GM06990 (cell line): ENCODE measurements at places on chromosomes 7 and 10.

DNA sequence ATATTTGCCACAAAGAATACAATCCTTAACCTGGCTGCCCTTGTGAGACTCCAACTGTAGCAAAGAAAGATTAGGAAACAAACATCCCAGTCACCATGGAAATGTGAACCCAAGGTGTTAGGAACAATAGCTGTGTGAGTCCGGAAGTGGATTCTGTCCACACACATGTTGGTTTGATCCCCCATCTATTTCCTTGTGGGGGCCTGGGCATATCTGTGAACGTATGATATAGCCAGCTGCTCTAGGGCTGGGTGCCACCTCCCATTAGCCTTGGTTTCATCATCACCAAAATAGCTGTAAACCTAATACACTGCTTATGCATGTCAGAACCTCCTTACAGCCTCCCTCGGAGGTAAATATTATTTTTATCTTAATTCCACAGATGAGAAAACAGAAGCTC, 26.4 kb downstream of the GRK5 start:
- DNase-seq, result no peak

- no peak for DNase-seq
These were observed 24.5 kb downstream of the TMEM270 start for GRCh38 chr7:73885433-73885974.

DNA sequence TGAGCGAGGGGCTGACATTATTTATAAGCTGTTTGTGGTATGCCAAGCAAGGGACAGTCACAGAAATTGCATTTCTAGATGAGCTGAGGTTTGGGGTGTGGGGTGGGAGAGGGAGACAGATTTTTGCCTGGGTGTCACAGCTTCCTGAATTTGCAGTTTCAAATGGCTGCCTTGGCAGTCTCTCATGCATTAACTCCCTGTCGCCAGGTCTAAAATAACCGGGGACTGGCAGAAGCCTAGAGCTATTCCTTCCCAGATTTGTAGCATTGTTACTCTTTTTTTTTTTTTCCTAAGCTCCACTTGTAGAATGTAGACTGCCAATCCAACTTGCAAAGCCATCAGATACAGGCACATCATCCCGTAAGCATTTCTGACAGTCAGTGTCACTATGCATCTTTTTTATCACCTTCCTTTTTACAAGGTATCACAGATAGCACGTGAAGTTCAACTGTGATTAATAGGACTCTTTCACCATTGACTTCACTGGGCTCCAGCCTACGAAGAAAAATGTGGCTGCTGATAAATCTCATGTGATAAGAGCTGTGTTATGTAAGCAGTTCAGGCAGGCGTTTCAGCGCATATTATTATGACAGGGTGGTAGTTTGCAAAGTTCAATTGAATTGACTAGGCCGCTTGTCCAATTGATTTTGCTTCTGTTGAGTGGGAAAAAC, 130.7 kb upstream of the CELF2 start:
- DNase-seq, result no peak

DNA sequence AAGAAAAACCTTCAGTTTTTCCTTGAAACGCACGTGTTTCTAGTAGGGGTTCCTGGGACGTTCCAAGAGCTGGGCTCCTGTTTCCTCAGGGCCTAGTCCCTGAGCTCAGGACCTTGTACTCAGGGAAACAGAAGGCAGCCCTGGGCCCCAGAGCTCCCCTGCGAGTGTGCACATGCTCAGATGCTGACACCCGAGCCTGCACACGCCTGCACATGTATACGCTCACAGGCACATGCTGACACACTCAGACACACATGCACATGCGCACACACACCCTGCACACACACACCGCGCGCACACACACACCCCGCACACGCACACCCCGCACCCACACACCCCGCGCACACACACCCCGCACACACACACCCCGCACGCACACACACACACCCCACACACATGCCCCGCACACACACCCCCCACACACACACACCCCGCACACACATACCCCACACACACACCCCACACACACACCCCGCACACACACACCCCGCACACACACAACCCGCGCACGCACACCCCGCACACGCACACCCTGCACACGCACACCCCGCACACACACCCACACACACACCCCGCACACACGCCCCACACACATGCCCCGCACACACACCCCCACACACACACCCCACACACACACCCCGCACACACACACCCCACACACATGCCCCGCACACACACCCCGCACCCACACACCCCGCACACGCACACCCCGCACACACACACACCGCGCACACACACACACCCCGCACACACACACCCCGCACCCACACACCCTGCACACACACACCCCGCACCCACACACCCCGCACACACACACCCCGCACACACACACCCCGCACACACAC, 52.2 kb downstream of the CALML3 start:
- no peak for DNase-seq

DNA sequence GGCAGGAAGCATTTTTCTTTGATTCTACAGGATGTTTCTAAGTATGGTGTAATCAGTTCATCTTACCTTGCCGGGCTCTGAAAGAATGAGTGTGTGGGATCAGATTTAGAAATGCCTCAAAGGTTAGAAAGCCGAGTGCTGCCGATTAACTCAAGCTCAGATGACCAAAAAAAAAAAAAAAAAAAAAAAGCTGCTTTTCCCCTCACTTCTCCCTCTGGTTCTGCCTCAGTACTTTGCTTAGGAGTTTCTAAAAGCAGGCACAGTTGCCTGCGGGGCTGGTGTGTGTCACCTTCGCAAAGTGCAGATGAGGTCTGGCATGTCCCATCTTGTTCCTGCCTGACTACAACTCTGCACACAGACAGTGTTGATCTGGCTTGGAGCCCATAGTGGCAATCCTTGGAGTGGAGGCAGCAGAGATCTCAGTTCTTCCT, 47.0 kb downstream of the KIAA1217 start:
- no peak for DNase-seq

DNA sequence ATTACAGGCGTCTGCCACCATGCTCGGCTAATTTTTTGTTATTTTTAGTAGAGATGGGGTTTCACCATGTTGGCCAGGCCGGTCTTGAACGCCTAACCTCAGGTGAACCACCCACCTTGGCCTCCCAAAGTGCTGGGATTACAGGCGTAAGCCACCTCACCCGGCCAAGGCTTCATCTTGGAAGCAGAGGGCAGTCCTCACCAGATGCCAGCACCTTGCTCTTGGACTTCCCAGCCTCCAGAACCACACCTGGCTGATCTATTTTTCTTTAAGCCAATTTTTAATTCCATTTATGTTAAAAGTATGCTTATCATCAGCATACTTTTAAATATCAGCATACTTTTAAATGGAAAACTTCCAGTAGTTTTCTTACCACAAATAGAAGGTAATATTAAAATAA, 12.2 kb downstream of the ANXA7 start:
- no peak for DNase-seq

DNA sequence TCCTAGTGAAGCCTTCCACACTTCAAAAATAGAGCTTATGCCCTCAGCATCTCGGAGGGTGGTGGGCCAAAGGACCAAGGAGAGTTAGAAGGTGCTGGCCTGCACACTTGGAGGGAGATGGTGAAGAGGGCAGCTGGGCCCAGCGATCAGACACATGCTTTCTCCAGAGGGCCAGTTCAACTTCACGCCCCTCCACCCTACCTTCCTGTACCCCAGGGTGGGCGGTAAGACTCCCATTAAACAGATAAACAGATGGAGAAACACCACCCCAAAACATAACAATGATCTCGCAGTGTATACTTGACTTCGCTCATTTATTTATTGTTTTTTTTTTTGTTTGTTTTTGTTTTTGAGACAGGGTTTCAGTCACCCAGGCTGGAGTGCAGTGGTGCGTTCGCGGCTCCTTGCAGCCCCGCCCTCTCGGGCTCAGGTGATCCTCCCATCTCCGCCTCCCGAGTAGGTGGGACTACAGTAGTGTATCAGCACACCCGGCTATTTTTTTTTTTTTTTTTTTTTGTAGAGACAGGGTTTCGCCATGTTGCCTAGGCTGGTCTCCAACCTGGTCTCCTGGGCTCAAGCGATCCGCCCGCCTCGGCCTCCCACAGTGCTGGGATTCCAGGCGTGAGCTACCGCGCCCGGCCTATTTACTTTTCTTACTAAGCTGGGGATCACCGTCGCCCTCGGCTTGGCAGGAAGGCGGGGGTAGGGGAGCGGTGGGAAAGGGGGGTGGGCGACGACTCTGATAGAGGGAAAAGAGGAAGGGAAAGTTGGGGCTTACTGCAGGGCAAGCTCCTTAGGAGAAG, 1.8 kb downstream of the C10orf95 start:
- DNase-seq, result peak; percentile 82

- no peak for DNase-seq
These were observed 516.3 kb upstream of the MKI67 start for GRCh38 chr10:128642502-128642901.
